Gastroesophageal sphincter (tissue), 4 donors: ENCODE measurements at places on chromosomes 6 and 20.
A peak's percentile ranks its signal among the peaks of the same experiment; 100 is the strongest.

DNA sequence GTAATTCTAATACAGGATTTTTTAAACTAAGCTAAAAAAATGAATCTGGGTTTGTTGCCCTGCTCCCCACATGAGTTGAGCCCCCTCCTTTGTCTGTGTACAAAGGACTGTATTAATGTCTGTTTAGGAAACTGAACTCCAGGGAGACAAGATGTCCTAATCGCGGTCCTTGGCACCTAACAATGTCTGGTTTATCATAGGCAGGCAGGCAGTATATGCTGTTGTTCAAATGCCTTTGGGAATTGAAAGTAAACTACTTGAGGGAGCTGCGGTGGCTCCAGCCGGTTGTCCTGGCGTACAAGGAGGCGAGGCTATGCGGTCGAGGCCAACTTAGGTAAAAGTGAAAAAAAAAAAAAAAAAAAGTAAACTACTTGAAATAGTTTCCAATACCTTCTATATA, 98.5 kb downstream of the TULP4 start:
- no peak for ATAC-seq

GRCh38 chr20:4896971-4897497, 104.3 kb downstream of the SLC23A2 start:
- ATAC-seq = no peak

- no peak for ATAC-seq
Observed at GRCh38 chr6:63799813-63800212, 164.2 kb downstream of the PHF3 start.

- no peak for ATAC-seq
Observed at GRCh38 chr6:106974336-106974998, at the start of gene CD24. Gene CD24 (minus strand): TSS chr6:106974729. CDS start chr6:106974646, 83 bp downstream.

DNA sequence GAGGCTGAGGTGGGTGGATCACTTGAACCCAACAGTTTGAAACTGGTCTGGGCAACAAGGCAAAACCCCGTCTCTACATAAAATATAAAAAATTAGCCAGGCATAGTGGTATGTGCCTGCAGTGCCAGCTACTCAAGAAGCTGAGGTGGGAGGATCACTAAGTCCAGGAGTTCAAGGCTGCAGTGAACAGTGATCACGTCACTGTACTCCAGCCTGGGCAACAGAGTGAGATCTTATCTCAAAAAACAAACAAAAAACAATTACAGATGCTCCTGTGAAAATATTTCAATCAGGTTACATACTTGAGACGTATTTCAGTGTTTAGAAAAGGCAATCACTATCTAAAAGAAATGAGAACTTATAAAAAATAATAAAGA, 33.8 kb downstream of the RANBP9 start:
- ATAC-seq = no peak

GRCh38 chr20:22675341-22675740, 91.0 kb upstream of the FOXA2 start:
- ATAC-seq = no peak

DNA sequence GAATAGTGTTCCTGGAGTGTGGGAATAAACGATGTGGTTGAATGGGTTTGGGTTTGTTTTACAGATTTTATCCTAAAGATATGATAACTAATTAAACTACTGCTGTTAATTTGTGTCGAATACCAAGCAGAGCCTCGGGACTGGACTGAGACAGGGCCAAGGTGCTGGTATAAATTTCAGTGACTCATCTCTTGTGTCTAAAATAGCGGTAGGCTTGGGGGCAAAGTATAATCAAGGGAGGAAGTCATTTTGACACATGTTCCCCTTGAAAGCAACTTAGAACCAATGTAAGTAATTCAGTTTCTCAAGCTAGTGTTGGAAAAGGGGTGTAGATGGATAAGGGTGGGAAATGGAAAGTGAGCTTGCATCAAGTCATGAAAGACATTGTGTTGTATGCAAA, 108.4 kb downstream of the PLCB4 start:
- no peak for ATAC-seq

DNA sequence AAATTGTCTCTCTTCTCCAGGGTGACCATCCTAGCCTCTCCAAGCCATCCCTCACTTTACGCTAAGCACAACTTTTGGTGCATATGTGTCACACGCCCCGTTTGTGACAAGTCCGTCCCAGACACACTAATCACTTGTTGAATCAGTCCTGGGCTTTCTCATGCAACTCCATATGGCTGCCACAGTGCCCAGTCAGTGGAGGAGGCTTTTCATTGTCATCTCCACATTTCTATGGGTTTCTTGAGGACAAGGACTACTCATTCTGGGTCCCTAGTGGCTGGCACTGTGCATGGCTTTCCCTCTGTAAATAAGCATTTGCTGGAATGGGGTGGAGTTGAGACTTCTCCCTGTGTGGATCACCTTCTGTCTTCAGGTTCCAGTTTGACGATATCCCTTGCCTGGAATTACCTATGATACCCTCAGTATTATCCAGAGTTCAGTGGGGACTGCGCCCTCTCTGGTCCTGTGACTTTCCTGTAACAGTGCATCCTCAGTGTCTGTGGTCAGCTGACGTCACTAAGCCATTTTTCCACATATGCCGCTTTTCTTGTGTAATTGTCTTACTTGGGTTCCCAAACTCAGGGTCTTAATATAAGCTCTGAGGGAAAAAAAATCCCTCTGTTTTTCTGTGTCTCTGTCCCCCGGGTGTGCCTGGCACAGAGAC, 59.8 kb upstream of the MYL9 start:
- no peak for ATAC-seq

GRCh38 chr6:3881711-3882421, 32.7 kb downstream of the FAM50B start:
- no peak for ATAC-seq

DNA sequence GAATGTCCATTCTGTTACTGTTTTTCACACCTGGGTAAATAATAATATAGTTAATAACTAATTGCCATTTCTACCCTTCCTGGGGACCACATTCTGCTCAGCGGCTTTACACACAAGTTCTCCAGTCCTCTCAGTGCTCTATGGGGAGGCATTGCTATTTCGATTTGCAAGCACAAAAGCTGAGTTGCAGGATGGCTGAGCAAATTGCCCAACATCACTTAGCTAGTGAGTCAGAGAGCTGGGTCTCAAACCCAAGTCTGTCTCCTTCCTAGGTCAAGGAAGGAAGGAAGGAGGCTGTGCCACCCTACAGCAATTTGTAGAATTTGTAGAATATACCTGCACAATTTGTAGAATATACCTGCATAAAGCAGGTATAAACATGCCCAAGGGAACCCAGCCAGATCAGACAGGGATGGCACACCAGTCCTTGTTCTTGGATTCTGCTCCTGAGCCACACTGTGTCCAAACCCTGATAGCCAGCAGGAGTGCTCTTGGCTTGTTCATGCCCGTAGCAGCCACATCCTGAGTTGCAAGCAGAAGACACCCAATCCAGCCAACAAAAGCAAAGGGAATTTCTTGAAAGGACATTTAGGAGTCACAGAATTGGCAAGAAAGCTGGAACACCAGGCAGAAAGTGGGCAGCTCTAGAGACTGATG, 56.9 kb downstream of the LY86 start:
- no peak for ATAC-seq

GRCh38 chr6:106979435-106979884, 4.9 kb upstream of the CD24 start:
- no peak for ATAC-seq

DNA sequence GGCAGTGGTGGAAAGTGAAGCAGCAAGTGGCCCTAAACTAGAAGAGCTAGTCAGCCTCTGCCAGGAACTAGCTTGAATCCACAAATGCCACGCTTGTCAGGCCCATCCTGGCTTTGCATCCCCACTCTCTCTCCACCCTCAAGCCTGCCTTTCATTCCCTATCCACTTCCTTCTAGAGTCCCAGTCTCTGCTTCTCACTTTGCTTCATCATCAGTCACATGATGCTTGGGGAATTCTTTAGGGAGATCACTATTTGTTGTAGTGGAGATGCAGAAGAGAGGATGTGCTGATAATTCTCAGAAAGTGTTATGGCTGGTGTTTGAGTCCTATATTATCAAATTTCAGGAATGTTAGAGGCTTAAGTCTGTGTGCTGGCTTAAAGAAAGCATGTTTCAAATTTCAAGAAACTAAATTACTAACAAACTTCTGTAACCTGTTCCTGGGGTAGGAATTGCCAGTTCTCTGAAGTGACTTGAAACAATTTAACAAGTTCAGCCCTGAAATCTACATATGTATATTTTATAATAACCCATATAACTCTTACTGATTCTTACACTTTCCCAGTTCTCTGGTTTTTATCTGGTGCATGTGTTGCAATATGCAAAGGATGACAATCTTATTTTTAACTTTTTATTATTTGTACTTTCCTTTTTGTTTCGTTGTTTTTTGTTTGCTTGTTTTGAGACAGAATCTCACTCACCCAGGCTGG, 7.5 kb downstream of the TRIM39 start:
- ATAC-seq = no peak

DNA sequence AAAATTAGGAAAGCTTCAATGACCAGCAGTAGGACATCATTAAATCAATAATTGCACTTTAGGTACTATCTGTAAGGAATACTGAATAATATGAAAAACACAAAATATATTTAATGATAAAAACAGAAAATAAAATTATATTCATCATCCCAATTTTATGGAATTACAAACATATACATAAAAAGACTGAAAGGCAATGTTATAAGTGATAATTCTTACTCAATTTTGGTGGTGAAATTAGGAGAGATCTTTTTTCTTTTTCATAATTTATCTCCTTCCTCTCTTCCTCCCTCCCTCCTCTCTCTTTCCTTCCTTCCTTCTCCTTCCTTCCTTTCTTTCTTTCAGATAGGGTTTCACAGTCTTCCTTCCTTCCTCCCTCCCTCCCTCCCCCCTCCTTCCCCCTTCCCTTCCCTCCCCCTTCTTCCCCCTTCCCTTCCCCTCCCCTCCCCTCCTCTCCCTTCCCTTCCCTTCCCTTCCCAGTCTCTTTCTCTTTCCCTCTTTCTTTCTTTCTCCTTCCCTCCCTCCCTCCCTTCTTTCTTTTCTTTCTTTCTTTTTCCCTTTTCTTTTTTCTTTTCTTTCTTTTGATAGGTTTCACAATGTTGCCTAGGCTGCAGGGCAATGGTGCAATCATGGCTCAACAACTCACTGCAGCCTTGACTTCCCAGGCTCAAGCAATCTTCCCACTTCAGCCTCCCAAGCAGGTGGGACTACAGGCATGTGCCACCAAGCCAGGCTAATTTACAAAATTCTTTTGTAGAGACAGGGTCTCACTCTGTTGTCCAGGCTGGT, 36.8 kb downstream of the RSPH3 start:
- ATAC-seq = no peak

- ATAC-seq = no peak
Observed at GRCh38 chr6:24284006-24284405, 73.9 kb downstream of the DCDC2 start.

GRCh38 chr20:50909413-50909812, 21.8 kb downstream of the ADNP start:
- ATAC-seq = no peak

DNA sequence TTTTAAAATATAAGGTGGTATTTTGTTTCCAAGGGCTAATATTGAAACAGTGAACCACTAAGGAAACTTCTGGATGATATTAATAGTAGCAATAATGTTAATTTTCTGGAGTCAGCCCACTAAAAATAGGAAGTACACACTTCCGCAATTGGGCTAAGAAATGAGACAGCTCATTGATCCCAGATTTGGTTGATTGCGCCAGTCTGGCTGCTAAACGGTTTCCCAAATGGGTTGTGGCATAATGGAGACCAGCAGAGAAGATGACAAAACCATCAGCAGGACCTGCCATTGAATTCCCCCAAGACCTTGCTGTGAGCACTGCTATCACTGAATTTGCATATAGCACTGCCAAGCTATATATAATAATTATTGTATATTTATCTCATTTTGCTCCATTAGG, 71.2 kb upstream of the SGK1 start:
- ATAC-seq = no peak

GRCh38 chr20:45275338-45275737, 21.0 kb upstream of the SLPI start:
- ATAC-seq = no peak

- no peak for ATAC-seq
Observed at GRCh38 chr6:55450005-55450404, 122.7 kb downstream of the GFRAL start.

- ATAC-seq = peak; percentile 36
Observed at GRCh38 chr20:16491294-16491905, 81.8 kb downstream of the KIF16B start.

- ATAC-seq = no peak
Observed at GRCh38 chr6:106426250-106426970, 65.9 kb downstream of the CRYBG1 start.

DNA sequence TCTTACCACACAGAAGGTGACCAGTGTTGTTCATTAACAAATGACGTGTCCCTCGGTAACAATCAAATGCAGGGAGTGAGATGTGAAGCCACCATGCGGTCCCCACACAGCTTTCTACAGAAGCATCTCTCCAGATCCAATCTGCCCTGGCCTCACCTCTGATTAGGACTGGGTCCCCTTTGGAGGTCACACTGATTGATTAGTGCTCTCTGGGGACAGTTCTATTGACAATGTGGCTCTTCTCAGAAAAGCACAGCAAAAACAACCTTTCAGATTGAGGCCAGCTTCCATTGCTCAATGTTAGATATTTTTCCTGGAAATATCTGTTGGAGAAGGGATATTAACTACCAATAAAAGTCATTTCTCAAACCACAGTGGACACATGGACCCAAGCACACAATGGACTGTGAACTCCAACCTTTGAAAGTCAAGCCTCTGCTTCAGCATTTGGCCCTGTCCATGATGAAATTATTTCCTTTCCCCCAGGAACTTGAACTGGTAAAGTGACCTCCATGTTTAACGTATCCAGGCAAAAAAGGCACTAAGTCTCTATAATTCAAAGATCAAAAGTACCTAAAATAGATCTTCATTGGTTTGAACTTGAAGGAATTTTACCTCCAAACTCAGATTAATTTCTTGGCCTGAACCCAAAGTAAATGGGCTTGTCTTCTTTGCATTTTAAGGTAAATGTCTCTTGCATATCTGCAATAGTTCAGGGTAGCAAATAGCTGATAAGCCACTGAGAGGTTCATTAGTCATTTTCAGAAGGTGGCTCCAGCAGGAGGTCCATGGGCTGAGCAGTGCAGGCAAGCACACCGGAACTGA, 118.5 kb downstream of the FOXA2 start:
- no peak for ATAC-seq

GRCh38 chr6:33813990-33814985, 10.5 kb upstream of the MLN start:
- ATAC-seq = no peak

- ATAC-seq = no peak
Observed at GRCh38 chr6:44415873-44416502, 28.5 kb downstream of the CDC5L start.

GRCh38 chr6:128028183-128028582, 127.3 kb upstream of the THEMIS start:
- ATAC-seq = no peak

DNA sequence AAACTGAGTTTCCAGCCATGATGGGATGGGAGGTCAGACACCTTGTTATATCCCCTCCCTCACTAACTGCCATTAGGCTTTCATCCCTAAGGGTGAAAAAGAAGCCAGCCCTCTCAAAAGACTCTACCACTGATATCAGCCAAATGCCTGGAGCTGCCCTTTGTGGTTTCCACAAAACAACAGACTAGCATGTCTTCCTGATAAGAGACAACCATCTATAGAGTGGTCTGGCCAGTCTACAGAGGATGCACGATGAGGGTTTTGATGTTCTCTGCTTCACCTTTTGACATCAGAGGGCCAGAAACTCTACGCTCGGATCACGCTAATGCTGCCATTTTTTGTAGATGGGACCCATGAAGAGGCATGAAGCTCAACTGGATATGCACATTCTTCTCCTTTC, 61.7 kb upstream of the ARHGAP18 start:
- no peak for ATAC-seq

- no peak for ATAC-seq
Observed at GRCh38 chr20:60056407-60057122, 98.3 kb downstream of the CDH26 start.
